ENCODE measurements at places on chromosomes 7 and 10.

DNA sequence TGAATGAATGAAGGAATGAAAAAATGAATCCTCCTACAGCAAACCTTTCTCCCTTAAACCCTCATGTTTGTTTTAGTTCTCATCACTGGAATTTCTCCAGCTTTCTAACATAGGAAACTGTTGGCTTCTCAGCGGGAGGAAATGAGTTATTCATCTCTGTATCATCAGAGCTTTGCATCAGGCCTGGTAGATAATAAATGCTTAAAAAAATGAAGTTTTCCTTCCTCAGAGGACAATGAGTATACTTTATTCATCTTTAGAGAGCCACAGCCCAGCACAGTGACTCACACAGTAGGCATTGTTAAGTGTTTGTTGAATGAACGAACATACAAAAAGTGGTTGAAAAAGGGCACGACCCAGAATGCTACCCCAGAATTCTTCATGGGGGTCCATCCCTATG lies 62.6 kb downstream of the COL13A1 start:
- DNase-seq, result no peak

- DNase-seq, result no peak
Measured at GRCh38 chr7:151455690-151456089, 15.7 kb upstream of the CRYGN start.

GRCh38 chr7:137886281-137886680 lies 39.5 kb upstream of the DGKI start:
- no peak for DNase-seq

GRCh38 chr7:112086496-112087254 lies 119.5 kb downstream of the DOCK4 start:
- DNase-seq, result no peak

GRCh38 chr7:67593794-67594193 lies 597.2 kb downstream of the TYW1 start:
- DNase-seq, result no peak

DNA sequence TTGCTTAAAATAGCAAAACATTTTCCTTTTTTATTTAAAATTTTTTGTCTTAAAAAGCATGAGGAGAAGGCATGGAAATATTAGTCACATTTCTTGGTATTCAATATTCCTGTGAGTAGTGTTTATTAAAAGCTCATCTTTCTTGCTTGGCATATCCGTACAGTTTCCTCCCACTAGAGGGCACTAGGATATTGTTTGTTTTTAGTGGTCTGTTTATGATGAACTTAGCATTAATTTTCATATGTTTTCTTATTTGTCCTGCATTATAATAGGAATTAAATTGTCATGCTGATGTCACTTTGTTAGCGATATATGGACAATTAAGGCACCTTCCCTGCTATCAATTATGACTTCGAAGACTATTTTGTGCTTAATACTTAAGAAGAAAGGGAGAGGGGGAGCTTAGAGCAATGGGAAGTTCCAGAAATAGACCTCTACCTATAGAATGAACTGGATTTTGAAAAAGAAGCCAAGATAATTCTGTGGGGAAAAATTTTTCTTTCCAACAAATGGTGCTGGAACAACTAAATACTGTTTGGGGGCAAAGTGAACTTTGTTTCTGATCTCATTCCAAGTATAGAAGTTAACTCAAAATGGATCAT lies 91.0 kb upstream of the STRIP2 start:
- no peak for DNase-seq

- DNase-seq, result no peak
Measured at GRCh38 chr10:62890395-62890794, 74.2 kb upstream of the EGR2 start.

DNA sequence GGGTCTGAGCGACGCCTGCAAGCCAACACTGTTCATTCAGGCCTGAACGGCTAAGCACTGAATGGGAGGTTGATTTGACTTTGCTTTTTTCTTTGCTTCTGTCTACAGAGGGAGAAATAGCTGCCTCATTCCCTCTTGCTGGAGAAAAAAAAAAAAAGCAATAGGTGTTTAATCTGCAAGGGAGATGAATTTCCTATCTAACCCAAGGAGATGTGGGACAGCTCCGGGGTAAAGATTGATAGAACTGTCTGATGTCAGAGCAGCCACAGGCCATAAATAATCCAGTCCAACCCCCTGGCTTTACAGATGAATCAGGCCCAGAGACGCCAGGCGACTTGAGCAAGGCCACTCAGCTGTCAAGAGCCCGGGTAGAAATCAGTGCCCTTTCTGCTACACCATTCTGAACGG lies 168.0 kb downstream of the ARHGAP12 start:
- no peak for DNase-seq

GRCh38 chr10:28554009-28554408 lies 21.1 kb downstream of the WAC start:
- no peak for DNase-seq

DNA sequence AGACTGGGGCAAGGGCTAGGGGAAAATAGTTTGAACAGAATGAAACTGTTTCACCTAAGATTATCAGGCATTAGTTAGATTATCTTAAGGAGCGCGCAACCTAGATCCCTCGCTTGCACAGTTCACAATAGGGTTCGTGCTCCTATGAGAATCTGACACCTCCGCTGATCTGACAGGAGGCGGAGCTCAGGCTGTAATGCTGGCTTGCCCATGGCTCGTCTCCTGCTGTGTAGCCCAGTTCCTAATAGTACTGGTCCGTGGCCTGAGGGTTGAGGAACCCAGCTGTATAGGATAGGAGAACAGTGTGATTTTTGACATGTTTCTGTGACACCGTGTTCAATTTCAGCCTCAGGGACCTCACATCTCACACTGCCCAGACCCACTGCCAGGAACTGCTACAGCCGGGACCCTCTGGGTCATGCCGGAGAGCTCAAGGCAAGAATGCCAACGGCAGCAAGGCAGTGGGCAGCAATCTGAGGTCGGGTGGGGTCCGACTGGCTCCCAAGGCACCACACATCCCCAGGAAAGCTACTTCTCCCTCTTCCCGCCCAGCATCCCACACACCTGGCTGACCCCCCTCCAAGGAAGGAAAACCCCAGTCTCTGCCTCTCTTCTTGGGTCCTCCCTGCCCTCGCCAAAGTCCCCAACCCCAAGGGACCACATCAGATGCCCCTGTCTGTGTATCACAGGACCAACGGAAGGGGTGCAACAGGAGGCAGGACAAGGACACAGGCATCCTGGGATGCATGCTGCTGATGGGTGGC lies 31.7 kb downstream of the CAMK2B start:
- DNase-seq, result no peak

DNA sequence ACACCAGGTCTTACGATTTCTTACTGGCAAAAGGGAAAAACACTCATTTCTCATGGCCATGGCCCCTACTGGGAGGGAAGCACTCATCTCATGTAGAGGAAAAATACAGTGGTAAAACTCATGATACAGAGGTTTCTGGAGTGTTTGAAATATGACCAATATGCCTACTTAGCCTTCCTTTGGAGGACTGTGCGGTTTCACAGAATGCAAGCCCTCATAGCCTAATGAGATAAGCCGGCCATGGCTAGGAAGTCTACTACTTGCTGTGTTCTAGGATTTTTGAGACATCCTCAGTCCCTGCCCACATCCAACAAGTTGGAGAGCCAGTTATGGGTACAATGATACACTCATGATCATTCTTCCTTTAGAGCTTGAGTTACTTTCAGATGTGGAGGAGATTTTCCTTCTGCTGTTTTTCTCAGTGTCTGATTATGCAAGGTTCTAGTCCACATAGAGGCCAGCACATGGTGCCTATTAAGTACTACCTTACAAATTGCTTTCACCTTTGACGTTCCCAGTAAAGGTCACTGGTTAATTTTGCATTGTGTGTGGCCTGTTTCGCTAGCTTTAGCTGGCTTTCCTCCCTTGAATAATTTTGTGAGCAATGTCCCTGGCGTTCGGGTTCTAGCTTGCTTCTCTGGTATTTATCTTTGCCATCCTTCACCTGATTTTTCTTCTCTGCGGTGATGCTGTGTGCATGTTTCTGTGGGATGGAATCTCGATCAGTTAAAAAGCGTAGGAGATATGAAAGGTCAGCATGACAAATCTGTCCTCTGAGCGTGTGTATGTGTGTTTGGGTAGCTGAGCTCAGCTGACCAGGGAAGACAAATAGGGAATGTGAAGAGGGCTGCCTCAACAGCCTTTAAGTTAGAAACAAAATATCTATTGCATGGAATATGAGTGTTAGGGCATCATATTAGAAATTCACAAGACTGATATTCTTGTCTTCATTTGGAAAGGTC lies 295.4 kb downstream of the LRMDA start:
- no peak for DNase-seq

DNA sequence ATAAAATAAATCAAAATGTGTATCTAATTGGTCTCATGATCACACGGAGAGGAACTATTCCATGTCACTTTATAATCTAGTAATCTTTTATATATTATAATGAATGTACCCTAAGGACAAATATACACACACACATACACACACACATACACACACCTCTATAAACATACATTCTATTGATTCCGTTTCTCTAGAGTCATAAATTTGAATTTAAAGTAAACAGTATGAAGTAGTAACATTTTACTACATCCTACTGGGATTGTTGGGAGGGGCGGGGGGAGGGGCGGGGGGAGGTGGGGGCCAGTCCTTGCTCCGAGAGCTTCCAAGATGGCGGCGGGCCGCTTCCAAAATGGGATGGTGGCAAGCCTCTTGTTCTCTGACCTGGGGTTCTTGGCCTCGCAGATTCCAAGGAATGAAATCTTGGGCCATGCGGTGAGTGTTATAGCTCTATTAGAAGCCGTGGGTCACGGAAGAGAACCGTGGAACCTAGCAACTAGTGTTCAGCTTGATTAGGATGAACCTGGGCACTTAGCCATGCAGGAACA lies 143.2 kb downstream of the REEP3 start:
- DNase-seq, result no peak

GRCh38 chr10:99449023-99449422 lies 18.6 kb upstream of the GOT1 start:
- no peak for DNase-seq

GRCh38 chr7:112512451-112513210 lies 31.8 kb downstream of the LSMEM1 start:
- DNase-seq, result no peak

GRCh38 chr7:143360788-143361551 lies 1.5 kb downstream of the FAM131B start:
- DNase-seq, result no peak

- DNase-seq, result no peak
Measured at GRCh38 chr10:75801121-75801520, 369.7 kb downstream of the LRMDA start.

GRCh38 chr10:116779076-116779687 lies 36.8 kb upstream of the HSPA12A start:
- DNase-seq, result no peak

- DNase-seq, result no peak
Measured at GRCh38 chr7:82745117-82745516, 301.5 kb upstream of the CACNA2D1 start.

- no peak for DNase-seq
Measured at GRCh38 chr7:24441314-24442027, 131.8 kb upstream of the PALS2 start.

DNA sequence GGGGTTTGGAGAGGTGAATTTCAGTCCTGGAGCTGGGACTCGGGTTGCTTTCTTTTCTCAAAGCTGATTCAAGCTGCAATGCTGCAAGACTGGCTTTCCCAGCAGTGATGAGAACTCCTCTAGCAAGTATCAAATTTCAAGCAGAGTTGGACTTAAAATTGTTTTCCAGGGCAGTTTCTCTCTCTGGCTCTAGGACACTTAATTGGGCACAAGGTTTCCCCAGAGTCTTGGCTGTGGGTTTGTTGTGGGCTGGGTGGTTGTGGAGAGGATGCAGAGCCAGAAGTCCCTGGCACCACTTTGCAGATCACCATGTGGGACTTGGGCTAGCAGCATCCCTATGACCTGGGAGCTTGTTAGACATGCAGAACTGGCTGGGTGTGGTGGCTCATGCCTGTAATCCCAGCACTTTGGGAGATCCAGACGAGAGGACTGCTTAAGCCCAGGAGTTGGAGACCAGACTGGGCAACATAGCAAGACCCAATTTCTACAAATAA lies 16.8 kb downstream of the AKR1B15 start:
- no peak for DNase-seq

DNA sequence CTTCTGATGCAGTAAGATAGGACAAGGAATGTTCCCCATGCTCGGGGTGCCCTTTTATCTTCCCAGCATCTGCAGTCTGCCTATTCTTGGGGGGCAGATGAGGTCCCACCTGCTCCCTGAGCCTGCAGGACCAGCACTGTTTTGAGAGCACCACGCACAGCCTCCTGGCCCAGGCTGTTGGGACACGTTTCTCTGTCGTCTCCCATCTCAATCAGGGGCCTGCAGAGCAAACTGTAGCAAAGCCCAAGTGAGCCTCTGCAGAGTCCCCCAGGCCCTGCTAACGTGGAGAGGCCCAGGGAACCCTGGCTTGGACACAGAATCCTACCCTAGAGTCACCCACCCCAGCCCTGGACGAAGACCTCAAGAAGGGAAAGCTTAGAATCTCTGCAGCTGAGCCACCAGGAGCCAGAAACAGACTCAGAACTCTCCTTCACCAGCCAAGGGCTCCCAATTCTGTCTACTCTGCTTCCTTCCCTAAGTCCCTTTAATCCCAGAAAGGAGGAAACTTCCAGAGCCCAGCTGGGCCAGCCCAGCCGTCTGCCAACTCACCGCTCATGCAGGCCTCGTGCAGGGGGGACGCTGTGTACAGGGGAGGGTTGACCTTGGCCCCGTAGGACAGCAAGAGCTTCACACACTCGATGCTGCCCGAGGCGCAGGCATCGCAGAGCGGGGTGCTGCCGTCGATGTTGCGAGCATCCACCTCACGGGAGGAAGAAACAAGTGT lies 15.6 kb downstream of the ASB13 start:
- no peak for DNase-seq

DNA sequence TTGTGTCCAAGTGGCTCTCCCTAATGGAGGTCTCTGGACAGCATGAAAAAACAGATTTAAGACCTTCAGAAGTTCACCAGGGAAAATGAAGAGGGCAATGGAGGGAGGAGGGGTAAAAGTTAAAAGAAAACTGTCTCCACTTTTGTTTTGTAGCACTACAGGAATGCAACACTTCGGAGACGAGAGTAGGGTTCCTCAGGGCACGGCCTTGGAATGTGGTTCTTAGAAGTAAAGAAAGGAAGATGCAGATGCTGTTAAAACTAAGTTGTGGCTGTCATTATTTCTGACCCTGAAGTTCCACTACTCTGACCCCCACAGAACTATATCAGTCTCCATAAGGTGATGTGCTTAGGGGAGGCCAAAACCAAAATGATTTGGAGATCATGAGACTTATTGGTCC lies 335.1 kb downstream of the XPNPEP1 start:
- no peak for DNase-seq

DNA sequence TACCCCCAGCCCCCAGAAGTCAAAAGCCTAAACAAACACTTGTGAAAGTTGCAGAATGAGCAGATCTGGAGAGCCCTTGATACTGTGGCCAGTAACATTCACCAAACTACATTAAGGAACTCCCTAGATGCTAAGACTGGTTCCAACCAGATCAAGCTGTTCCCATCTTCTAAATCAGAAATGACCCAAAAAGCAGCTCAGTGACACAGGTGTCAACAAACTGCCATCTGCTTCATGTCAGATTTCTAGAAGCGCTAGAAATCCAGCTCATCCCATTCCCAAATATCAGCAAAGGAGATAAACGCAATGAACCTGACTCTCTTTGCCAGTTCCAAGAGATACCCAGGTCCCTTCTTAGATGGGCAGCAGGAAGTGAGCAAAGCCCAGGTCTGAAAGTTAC lies 90.6 kb downstream of the GFRA1 start:
- no peak for DNase-seq

Data from stimulated activated CD8-positive, alpha-beta memory T cell treated with anti-CD3 and anti-CD28 coated beads, Interleukin-4, amount 100 ng/mL, for 4 hours (primary cell).